ENCODE measurements at places on chromosomes 3 and 15. TPM values are rescaled to one million over a fixed set of nuclear protein-coding genes. Genes with fewer than 3 reads are reported as not detected.

Gene COLQ
- 4.1 TPM for total RNA-seq

Gene VILL
- total RNA-seq, result 25.2 TPM

Gene ISL2
- total RNA-seq, result not detected

Gene ZNF710
- total RNA-seq, result 16.7 TPM

Gene NLGN1
- total RNA-seq, result not detected

Gene CCR8
- 1.2 TPM for total RNA-seq

Gene INAFM2
- 8.8 TPM for total RNA-seq

Gene FOXB1
- 0.78 TPM for total RNA-seq

DNA sequence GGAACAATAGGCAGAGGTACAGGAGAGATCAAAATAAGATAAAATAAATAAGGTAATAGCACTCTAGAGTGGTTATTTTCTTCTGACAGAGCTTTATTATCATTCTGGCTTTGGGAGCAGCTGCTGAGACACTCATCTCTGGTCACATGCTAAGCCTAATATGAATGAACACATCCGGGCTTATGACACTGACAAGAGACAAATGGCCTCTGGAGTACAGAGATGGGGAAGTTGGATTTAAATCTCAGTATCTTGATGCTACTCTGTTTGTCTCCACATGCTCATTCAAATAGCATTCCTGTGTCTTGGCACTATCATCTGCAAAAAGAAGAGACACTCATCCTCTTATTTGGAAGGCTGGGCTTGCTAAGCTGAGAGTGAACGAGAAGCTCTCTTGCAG lies 55.6 kb downstream of the TMEM45A start:
- DNase-seq, result no peak

DNA sequence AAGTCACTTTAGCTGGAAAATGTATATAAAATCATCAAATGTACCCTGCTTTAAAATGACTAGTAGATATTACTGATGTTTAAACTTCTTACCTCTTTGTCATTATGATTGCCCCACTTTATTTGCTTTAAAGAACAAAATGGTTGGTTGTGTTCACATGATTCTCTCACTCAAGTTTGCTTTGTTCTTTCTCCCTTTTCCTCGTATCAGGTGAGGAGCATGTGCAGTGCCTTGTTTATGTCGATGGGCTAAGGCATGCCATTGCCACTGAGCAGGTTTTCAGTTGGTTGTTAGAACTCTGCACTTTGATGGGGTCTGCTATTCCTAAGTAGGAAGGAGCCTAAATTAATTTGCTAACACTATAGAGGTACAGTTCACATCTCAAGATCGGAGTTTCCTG lies 5.3 kb downstream of the MAP2K5 start:
- DNase-seq, result no peak

DNA sequence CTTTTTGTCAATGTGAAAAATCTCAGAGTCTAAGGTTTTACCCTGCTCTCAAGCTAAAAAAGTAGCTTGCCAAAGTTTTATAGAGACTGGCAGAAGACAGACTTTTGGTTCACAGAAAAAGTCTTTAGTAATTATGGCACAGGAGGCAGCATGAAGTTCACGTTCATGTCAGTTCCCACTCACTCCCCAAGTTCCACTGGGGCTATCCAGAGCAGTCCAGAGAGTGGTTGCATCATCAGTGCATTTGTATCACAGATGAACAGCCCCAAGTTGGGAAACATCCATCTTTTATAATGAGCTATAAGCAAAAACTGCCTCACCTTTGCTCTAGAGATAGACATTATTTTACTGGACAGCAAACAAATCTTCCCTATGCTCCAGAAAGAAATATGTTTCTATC lies 454.1 kb upstream of the AGTR1 start:
- DNase-seq, result no peak

DNA sequence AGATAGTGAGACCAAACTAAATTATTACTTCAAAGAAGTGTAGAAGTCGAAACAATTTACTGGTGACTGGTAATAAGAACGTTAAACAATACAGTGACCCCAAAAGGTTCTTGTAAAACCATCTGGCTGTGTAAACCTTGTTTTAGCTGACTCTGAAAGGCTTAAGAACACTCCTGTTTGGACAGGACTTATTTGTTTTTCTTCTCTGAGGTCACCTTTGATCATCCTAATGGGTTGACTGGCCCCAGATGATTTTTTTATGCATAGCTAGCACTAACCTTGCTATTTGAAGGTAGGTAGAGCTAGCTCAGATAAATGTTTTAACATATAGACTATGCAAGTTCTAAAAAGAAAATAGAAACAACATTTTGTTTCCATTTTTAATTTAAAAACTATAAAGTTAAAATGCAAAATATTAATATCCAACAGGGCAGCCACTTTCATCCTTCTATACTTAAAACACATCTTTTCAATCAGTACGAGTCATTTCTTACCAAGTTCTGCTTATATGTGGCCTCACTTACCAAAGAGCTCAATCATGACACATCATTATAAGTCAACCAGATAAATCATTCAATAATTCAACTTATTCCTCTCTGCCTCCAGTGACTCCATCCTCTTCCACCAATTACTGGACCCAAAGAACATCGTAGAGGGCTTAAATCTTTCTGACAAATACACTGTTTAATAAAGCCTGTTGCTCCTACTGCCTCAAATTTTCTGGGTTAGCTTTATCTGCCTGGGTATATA lies 158.8 kb downstream of the SSR3 start:
- DNase-seq, result no peak

DNA sequence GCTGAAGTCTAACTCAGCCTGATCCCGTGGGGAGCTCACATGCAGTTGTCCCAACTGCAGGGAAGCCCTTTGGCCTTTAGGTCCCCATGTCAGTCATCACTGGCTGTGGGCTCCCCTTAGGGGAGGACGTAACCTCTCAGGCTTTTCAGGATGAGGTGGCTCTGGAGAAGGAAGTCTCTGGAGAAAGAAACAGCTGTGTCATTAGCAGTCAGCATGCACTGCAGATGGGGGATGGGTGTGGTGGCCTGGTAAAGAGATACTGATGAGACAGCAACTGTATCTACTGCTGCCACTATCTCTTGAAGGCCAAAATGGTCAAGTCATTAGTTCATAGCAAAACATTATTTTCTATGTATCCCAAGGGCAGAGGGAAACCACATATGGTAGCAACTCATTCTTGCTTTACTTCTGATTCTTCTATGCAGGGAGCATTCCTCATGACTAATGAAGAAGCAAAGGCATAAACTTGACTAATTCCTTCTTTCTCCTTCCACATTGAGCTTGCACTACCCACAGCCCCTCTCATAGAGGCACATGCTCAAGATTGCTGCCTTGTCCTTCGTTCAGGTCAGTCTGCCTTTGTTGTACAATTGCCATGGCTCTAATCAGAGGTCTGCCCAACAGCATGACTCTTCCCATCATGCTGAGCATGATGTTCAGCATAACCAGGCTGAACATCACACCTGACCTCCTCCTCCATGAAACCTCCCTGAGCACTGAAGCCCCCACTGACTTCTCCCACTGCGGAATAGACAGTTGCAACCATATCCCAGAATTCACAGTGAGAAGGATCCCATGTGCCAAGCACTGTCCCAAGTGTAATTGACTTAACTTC lies 47.8 kb upstream of the TMEM158 start:
- DNase-seq, result no peak

DNA sequence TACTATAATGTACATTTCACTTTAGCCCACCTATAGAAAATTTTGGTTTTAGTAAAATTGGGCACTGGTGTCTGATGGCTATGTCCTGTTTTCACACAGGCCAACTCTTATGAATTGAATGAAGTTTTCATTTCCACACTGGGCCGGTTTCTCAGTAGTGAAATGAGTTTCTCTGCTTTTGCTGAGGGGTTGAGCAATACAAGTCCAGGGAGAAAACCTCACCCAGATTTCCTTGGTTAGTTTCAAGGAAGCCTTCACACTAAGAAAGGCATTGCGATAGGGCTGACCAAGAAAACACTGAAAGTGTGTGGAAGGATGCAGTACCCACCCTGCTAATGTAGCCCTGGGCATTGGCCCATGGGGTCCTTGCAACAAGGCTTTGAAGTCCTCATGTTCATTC lies 331.5 kb upstream of the CFAP20DC start:
- no peak for DNase-seq

DNA sequence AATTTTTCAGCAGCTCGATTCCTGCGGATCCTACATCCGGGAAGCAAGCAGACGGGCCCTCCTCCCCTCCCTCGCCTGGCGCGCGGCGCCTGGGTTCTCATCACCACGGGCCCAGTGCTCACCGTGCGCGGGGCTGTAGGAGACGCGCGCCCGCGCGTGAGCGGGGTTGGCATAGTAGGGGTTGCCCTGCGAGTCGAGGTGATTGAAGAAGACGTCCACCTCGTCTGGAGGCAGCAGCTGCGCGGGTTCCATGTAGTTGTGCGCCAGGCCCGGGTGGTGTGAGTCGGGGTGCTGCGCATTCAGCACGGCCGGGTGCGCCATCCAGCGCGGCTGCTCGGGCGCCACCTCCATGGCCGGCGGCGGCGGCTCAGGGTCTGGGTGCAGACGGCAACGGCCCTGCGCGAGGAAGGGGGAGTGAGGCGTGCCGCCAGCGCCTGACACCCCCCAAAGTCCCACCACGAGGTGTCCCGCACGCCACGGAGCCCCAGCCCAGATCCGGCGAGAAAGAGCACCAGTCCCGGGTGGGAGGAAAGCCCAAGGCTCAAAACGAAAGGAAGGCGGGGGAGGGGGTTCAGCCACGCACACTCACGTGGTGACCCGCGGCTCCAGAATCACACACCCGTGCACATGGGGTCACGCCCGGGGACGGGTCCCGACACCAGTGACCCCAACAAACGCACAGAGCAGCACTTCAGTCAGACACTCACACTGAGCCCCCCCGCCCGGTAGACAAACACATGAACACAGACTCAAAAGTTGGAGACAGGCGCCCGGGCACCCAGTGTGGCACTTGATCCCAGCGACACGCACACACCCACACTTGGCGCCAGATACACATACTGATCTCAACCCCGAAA lies 6.1 kb downstream of the GATA2 start:
- DNase-seq, result no peak

DNA sequence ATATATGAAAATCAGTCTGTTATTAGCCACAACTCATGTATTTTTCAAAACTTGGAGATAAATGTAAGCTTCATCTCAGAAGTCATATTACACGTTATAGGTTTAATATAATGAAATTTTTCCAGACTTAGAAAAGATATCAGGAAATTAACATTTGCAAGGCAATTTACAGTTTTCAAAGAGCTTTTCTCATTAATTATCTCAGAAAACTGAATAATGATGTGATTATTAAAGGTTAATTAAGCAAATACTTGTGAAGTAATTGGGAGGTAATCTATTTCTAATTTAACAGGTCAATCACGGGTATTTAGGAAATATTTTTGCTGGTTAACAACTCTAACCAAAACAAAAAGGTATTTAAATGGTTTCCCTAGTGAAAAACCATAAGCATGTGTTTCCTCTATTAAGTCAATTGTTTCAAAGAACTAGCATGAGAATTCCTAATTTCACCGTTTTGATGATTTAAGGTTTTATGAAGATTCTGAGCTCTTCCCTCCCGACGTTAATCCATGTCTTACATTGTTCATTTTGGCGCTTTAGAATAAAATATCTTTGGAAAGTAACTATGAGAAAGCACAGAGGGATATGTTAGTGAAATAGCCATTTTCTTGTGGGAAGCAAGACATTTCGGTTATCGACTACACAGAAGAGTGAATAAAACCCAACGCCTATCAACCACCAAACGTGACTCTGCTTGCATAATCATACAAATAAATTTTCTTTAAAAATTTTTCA lies 1.5 kb upstream of the NEO1 start:
- DNase-seq, result no peak

GRCh38 chr3:138937690-138938055 lies 9.3 kb downstream of the FOXL2 start:
- DNase-seq, result peak; percentile 39

- no peak for DNase-seq
Measured at GRCh38 chr3:195612075-195612800, 28.5 kb upstream of the APOD start.

DNA sequence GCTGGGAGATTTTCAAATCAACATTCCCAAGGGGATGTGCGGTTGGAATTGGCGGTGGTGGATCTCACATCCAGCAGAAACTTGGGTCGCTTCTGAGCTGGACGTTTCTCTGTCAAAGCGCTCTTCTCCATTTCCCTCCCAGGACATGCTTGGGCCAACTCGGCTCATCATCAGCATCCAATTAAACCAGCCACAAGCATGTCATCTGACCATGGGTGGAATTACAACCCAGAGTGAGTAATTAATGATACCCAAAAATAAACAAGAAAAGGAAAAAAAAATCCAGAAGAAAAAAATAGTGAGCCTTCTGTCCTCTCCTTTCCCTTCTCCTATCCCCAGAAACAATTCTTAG lies 111.2 kb downstream of the XXYLT1 start:
- DNase-seq, result no peak

DNA sequence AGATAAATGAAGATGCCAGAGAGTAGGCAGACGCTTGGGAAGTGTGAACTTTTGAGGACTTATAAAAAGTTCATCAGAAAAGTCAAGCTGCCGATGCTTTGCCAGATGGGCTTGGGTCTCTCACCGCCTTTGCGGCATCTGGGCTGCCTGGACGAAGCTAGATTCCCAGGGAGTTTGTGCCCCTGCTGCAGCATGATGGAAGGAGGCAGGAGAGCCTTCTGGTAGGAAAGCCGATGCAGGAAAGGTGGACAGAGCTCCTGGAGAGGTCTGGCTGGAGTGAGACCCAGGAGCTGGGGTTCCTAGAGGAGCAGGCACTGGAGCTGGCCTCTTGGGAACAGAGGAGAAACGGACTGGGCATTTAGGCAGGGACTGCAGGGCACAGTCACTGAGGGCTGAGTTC lies 51.9 kb upstream of the ATP2B2 start:
- DNase-seq, result no peak

GRCh38 chr3:123582315-123582714 lies 2.5 kb downstream of the HACD2 start:
- DNase-seq, result no peak

DNA sequence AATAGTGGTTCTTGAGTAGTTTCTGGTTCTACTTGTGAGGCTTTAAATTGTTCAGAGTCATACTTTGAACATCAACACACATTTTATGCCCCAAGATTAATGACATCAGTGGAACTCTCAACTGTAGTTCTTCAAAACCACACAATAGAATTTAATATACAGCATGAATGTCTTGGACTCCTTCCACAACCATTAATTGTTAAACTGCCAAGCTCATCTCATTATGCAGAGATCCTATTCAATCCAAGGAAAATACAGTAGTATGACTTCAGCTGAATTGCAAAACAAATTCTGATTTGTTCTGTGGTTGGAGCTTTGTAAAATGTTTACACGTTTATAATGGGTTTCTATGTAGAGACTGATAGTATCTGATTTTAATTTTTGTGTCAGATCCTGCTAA lies 199.2 kb upstream of the SLC2A2 start:
- no peak for DNase-seq

DNA sequence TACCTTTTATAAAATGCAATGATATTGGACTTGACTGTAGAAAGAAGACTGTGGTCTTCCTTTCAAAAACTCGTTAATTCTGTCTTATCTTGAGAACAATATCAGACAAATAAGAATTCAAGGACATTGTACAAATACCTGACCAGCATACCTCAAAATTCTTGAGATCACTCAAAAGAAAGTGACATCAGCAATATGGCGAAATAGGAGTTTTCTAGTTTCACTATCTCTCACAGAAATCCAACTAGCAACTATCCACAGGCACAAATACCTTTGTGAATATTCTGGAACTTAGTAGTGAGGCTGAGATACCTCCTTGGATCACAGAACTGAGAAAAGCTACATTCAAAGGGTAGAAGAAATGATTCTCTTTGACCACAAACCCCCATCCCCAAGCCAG lies 419.7 kb downstream of the ZNF385D start:
- no peak for DNase-seq

- DNase-seq, result no peak
Measured at GRCh38 chr3:194224471-194225417, 88.8 kb downstream of the HES1 start.

- DNase-seq, result no peak
Measured at GRCh38 chr15:97012986-97013385, 682.5 kb downstream of the NR2F2 start.

Data from activated naive CD8-positive, alpha-beta T cell treated with anti-CD3 and anti-CD28 coated beads, Interleukin-2, amount 10 ng/mL, durations not matched to agents 7 days and 5 days (primary cell).